ENCODE measurements at places on chromosomes 2 and 18.

- DNase-seq: no peak
Observed at GRCh38 chr2:145146691-145147090, 626.8 kb upstream of the ZEB2 start.

DNA sequence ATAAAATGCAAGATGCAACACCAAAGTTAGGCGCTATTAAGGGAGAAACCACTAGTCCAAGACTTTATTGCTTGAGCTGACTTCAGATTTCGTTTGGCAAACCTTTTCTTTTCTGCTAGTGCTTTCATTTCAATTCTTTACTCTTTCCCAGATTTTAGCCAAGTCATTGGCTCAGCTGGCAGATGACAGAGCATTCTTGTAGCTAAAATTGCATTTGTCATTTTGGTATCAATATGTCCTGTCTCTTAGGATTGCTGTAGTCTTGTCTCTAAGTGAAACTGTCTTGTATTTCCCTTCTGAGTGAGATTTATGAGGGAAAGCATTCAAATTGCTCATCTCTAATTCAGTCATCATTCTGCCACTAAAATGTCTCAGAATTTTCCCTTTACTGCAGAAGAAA, 335.1 kb downstream of the METTL4 start:
- no peak for DNase-seq

GRCh38 chr2:239192456-239192855, 208.4 kb downstream of the HDAC4 start:
- DNase-seq: no peak

- DNase-seq: no peak
Observed at GRCh38 chr18:36974686-36975085, 145.8 kb downstream of the KIAA1328 start.

GRCh38 chr18:5414546-5414945, 119.0 kb upstream of the ZBTB14 start:
- DNase-seq: no peak

DNA sequence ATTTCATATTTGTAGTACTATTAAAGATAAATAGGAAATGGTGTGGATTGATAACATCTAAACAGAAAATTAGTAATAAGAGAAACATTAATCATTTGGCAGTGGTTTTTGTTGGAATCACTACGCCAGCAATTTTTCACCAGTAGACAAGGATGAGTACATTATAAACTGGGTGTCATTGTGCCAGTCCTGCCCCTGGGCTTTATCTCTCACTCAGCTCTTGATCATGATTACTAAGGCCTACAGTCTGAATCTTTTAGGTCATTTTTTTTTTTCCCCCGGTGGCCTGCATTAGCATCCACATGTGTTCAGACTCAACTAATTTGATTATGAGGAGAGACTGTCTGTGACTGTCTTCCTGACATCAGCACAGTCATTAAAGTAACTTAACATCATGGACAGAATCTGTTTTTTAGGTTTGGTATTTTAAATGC, 16.2 kb downstream of the GULP1 start:
- no peak for DNase-seq

DNA sequence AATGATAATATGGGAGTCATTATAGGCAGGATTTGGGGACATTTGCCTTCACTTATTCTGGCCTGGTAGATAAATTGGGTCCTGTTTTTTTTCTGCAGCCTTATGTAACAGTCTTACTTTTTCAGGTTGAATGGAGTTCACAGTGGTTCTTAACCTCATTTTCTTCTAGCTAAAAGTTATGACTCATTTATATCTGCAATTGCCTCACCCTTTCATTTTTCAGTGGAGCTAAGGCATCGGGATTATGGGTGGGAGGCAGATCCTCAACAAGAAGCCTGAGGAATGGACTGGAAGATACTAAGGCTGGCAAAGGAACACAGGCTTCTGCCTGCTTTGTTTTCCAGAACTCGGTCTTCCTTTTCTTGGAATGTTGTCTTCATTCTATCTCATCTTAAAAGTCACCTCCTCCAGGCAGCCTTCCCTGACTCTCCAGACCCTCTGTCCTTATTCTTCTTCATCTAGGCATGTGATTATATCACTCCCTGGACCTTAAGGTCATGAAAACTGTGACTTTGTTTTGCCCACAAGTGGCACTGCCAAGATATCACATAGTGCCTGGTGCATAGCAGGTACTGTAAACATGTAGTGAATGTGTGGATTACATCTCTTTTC, 41.0 kb upstream of the ACSL3 start:
- no peak for DNase-seq

- no peak for DNase-seq
Observed at GRCh38 chr2:45180033-45180746, 170.9 kb upstream of the SIX2 start.

DNA sequence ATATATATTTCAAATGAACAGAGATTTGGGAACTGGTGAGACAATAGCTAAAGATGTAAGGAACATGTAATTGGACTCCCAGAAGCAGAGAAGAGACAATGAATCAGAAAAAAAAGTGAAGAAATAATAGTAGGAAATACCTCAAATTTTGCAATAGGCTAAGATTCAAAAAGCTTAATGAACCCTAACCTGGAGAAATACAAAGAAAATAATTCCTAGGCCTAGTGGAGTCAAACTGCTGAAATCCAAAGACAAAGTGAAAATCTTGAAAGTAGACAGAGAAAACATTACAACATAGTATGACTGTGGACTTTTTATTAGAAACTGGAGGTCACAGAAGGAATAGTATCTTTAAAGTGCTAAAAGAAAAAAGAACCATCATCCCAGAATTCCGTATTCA, 76.7 kb downstream of the LAMA3 start:
- DNase-seq: no peak

DNA sequence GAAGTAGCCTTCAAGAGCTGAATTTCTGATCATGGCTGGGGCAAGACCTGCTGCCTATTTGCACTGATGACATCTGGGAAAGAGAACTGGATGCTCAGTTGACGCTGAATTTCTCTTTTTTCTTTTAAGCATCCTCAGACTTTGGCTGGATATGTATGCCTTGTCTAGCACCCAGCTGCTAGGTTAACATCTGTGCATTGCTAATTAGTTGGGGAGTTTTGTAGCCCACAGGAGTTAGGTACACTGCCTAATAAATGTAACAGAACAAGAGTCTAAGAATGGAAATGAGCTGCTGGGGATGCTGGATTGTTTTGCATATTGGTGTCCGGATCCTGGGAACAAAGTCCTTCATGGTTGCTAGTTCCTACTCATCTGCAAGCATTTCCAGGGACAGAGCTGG, 40.9 kb upstream of the STPG4 start:
- no peak for DNase-seq

DNA sequence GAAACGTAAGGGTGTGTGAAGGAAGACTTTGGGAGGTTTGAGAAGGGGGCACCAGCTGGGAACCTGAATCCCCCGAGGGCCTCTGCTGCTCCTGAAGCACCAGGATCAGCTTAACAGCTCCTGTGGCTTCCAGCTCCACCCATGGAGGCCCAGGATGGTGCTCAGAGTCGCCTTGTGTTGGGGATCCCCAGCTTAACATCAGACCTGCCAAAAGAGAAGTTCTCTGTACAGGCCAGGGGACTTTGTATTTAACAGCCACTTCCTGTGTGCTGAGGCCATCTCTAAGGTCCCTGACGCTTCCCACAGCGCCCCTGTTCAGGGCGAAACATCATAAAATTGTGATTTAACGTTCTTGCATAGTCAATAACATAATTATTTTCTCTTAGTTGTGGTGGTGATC, 77.5 kb downstream of the NCK2 start:
- DNase-seq: no peak

DNA sequence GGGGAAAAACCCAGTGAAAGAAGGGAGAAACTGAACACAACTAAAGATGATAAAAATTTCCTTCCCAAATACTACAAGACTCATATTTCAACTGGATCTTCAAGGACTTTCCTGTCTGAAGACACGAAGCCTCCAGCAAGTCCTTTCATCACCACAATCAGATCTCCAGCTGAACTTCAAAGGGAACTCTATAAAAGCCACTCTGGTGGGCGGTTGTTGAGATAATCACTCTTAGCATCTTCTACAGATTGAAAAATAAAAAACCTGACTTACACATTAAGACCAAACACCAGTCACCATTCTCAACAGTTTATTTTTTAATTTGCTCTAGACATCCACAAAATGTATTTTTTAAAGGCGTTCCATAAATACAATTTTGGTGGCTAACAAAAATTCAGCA, 4.4 kb downstream of the REV1 start:
- no peak for DNase-seq

GRCh38 chr2:98712145-98712544, 18.8 kb downstream of the MGAT4A start:
- DNase-seq: no peak

DNA sequence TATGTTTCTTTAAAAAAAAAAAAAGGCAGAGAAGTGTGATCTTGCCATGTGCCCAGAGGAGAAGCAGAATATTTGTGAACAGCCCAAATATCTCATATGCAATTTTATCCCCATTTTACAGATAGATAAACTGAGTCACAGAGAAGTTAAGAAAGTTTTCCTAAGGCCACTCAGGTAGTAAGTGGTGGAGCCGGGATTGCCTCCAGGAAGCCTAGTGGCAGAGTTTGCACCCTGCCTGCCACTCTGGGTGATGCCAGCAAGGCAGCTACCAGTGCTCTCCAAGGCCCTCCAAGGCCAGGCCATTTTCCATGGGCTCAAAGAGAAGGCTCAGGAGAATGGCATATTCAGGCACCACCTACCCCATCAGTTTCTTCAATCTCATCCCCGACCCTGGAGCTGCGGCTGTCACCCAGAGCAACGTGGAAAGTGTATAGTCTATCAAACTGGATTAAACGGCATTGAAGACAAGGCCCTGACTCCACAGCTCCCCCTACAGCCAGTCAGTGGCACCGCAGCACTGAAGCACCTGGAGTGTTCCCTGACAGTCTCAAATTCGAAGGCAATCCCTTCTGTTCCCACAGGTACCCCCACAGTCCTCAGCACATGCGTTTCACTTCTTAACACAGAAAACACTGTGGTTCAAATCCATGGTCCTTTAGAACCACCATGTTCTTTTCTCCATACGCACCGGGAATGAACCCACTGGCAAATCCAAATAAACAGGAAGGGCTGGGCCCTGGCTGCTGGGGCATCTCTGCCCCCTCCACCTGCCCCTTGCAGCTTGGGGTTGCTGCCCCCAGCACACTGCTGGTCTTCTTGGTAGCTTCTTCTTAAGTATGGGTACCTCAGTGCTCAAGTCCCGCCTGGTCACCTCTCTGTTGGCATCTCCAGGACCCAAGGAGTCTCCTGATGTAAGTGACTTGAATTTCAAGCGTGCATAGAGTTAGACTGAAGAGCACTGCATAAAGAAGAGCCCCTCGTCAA, 175.3 kb downstream of the INHBB start:
- DNase-seq: peak; percentile 32

DNA sequence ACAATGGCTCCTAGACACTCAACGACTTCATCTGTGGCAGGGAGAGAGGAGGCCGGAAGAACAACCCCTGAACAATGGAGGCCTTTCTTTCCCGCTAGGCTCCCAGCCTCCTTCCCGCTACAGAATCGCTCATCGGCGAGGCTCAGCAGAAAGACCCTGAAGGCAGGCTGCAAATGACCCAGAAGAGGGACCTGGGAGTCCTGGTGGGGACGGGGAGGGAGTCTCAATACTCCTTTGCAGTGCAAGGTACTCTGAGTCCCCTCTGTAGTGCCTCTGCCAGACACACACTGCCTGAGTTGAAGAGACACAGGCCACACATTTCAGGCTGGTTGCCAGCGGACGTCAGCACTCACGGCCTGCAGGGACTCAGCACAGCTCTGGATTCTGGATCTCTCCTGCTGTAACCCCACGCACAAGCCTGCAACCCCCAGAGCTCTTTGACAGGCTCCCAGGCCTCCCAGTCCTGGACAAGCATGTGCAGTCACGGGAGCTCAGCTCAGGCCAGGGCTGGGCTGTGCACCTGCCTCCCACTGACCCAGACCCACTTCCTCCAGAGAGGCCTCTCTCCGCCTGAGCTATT, 6.1 kb downstream of the GPR17 start:
- DNase-seq: no peak

- no peak for DNase-seq
Observed at GRCh38 chr2:9983401-9984216, 32.1 kb downstream of the GRHL1 start.

- no peak for DNase-seq
Observed at GRCh38 chr18:36189486-36189885, 2.2 kb downstream of the MOCOS start.

DNA sequence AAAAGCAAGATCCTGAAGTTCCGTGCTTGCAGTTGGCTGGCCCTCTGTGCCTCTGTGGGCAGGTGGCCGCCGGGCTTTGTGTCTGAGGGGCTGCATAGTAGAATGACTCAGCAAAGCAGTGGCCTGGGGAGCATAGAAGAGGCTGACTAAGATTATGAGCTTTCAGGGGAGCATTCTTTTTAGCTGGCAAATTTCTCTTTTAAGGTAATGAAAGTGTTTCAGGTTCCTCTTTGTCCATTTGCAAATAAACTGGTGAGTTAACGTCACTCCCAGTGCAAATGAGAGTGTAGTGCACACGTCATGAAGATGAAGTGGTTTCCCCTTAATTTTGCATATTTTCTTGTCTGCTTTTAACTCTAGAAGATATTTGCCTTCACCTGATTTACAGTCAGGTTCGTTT, 98.6 kb downstream of the BCL2L11 start:
- peak; percentile 74 for DNase-seq

DNA sequence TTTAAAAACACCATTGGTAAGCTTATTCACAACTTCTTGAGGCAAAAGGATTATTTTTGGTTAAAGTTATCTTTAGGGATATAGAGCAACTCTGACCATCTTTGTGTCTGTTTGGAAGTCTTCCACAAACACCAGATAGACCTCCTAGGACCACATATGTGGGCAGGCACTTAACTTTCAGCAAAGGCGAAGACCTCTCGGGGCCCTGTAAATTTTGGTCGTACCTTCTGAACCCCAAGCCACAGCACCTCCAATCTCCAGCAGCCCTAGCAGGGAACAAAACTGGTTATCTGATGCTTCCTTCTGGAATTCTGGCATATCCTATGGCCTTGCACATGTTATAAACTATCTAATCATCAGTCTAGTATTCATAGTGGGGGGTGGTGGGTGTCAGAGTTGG, 114.8 kb downstream of the MBD5 start:
- no peak for DNase-seq

- DNase-seq: no peak
Observed at GRCh38 chr2:144268036-144268678, 251.8 kb downstream of the ZEB2 start.

GRCh38 chr2:240349133-240350005, 86.1 kb upstream of the GPC1 start:
- DNase-seq: no peak

DNA sequence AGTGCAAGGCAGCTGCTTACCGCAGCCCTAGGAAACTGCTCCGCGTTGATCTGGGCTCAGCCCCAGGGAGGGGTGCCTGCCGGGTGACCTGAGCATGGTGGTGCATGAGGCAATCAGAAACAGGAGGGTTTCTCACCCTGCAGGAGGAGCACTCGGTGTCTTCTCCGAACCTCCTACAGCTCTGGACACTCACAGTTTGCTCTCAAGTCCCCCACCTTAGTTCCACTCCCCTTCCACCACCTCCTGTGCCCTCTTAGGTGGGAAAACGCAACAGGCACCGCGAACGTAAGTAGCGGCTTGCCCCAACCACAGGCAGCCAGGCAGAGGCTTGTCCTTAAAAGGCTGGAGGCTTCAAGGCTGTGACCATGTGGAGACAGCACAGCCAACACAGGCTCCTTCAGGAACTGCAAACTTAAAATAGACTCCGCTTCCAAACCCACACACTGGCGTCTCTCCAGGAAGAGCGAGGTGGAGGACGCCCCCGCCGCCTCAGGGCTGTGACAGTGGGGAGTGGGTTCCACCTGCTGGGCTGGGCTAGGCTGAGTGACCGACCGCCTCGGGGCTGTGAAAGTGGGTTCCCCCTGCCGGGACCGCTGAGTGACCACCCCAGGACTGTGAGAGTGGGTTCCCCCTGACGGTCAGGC, 71.6 kb downstream of the NDUFA10 start:
- DNase-seq: no peak

- DNase-seq: no peak
Observed at GRCh38 chr2:155298001-155298400, 599.5 kb downstream of the KCNJ3 start.
